Stimulated activated CD8-positive, alpha-beta memory T cell treated with anti-CD3 and anti-CD28 coated beads, Interleukin-2, amount 100 ng/mL, for 1 hour (primary cell): ENCODE measurements at places on chromosomes 16 and 17.

DNA sequence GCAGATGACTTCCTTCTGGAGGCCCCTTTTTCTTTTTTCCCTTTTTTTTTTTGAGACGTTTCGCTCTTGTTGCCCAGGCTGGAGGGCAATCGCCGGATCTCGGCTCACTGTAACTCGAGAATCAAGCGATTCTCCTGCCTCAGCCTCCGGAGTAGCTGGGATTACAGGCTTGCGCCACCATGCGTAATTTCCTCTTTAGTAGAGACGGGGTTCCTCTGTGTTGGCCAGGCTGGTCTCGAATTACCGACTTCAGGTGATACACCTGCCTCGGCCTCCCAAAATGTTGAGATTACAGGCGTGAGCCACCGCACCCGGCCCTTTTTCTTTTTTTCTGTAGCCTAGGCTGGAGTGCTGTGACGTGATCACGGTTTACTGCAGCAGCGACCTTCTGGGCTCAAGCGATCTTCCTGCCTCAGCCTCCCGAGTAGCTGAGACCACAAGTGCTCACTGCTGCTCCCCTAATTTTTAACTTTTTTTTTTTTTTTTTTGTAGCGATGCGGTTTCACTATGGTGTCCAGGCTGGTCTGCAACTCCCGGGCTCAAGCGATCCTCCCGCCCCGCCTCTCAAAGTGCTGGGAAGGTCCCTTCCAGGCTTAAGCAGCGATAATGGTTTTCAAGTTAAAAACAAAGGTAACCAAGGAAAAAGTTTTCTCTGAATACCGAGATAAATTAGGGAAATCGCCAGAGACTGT lies 956 bp upstream of the IST1 start:
- DNase-seq: peak; percentile 12

- no peak for DNase-seq
These were observed 176.3 kb downstream of the IRX3 start for GRCh38 chr16:54110016-54110981.

GRCh38 chr16:79451196-79451816 lies 149.2 kb downstream of the MAF start:
- DNase-seq: no peak

GRCh38 chr17:14337596-14338079 lies 36.8 kb downstream of the HS3ST3B1 start:
- no peak for DNase-seq

- no peak for DNase-seq
These were observed 37.9 kb downstream of the SIAH1 start for GRCh38 chr16:48347191-48347865.

DNA sequence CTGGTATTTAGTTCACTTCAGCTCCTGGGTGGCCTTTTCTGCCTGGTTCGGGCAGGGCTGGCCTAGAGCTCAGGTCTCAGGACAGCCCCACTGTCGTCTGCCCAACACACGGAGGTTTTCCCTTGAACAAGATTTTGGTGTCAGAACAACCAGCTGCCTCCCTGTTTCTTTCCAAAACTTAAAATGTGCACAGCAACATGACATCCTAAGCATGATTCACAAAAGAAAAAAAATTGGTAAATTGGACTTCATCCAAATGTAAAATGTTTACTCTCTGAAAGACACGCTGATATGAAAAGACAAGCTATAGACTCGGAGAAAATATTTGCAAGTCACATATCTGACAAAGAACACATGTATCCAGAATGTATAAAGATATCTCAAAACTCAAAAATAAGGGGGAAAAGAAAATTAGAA lies 197.8 kb upstream of the CHMP6 start:
- DNase-seq: no peak

DNA sequence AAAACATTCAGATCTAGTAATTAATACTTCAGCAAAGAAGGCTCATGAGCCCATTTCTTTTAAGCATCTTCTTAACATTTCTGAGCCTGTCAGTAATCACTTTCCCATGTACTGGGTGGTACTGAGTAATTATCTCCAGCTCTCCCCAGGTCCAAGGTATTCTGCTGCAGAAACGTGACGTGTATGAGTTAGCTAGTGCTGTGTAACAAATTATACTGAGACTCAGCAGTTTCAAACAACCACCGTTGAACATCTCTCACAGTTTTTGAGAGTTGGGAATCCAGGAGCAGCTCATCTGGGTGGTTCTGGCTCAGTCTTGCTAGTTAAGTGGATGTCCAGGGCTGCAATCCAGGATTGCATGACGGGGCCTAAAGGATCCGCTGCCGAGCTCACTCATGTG lies 25.2 kb downstream of the C16orf95 start:
- DNase-seq: no peak

- DNase-seq: no peak
These were observed 2.9 kb upstream of the EPX start for GRCh38 chr17:58189436-58190146.

GRCh38 chr17:10099051-10099571 lies 99.3 kb downstream of the GAS7 start:
- no peak for DNase-seq

DNA sequence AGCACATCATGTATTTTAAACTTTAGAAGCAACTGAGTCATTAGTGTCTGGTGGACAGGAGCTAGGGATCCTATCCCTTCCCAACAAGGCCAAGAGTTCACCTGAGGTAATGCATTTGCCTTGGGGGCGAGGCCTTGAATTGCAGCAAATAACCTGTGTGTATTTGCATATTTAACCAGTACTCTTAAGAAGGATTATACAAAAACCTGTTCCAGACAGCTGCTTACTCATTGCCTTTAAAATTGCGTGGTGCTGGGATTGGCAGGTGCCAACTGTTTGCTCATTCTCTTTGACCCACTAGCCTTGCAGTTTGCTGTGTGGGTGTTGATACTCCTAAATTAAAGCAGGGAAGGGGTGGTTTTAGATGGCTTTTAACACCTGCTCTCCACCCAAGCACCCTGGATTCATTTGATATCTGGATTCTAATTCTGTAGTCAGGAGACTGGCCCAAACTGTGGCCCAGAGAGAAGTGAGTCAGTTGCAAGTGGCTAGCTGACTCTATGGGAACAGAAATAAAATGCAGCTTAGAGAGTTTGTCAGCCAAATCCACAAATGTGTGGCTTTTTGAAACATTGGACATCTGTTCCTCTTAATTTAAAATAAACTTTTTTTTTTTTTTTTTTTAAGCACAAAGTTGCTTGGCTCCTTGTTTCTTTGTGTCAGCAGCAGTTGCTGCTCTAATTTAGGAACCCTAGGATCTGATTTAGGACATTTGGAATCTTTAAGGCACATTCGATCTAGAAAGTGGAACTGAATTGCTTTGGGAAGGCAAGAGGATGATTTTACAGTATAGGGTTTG lies 46.9 kb downstream of the TUBD1 start:
- no peak for DNase-seq

DNA sequence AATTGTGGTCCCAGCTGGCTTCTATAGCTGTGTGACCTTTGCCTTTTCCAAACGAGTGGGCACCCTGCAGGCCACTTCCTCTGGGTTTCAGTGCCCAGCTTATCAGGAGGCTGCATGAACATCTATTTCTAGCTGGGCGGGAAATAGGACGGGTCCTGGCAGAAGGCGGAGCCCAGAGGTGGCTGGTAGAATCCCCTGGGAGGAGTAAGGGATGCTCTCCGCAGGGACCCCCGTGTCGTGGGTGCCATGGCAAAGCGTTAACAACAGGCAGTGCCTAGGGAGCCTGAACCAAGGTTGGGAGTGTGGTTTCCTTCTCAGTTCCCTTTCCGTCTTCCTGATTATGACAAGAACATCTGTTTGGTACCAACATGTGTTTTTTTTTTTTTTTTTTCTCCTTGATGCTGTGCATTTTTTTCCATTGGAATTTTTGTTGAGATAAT lies 58.2 kb downstream of the PLCG2 start:
- DNase-seq: no peak

- no peak for DNase-seq
These were observed 512 bp upstream of the ENDOV start for GRCh38 chr17:80414508-80414802.

- no peak for DNase-seq
These were observed 105.9 kb downstream of the ZFHX3 start for GRCh38 chr16:72942021-72942420.
